ENCODE measurements at places on chromosomes 12 and 14.

DNA sequence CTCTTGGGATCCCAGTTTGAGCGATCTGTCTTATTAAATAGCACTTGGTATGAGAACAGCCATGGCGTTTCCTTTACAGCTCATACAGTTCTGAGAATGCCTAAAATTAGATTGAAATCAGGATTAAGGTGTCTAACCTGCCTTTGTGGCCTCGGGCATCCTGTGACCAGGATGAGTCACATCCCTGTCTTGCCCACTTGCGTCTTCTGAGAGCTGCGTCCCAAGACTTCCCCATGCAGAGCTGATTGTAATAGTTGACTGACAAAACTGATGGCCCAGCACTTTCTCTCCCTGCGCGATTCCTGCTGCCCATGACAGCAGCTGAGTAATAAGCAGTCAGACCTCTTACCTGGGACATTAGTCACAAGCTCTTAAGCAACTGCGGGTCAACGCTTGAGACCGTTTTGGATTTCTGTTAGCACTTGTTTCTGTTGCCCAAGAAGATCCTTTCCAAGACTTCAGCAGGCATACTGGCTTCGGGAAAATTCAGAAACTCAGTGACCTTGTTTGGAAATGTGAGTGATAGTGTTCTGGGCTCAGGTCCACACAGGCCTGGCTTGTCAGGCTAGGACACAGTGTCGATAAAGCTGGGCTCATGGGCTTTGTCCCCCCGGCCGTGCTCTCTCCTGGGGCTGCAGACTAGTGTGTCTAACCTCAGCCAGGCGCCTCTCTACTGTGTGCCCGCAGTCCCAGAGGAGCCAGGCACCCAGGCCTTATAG lies 169.9 kb upstream of the HIF1A start:
- no peak for DNase-seq

GRCh38 chr14:58947156-58947555 lies 241.3 kb upstream of the DAAM1 start:
- DNase-seq: no peak

DNA sequence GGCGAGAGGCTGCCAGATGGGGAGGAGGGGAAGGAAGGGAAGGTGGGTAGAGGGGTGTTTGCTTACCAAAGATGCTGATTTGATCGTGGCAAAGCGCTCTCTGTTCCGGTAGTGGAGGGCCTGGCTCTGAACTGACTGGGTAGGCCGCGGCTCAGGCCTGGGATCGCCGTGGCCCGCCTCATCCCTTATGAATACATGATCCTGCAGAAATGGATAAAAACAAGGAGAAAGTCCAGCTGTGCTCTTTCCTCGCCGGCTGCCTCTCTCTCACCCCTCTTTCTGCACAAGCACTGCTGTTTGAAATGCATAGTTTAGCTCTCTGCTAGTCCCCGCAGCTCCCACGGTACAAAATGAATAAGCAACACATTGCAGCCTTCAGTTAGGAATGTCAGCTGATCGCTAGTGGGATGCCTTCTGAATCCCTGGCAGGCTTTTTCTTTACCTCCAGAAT lies 53.8 kb downstream of the PEBP1 start:
- DNase-seq: no peak

GRCh38 chr12:55965941-55966407 lies at the start of gene PMEL:
Gene PMEL (minus strand): TSS chr12:55966042. CDS start chr12:55966011, 31 bp downstream.
- DNase-seq: no peak

DNA sequence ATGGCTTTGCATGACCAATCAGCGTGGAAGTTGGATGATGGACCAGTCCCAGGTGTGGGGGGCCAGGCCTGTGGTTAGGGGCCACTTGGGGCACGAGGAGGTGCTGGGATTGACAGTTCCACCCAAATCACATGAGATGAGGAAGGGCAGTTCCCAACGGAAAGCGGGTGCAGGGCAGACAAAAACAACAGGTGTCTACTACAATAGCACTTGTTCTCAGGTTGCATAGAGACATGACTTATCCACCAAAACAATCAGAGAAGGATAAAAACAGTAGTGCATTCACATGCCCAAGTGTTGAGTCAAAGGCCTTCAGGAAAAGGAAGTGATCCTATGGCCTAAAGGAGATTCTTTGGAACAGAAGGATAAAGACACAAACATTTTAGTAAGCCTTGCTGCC lies 14.6 kb upstream of the EIF2B2 start:
- no peak for DNase-seq

DNA sequence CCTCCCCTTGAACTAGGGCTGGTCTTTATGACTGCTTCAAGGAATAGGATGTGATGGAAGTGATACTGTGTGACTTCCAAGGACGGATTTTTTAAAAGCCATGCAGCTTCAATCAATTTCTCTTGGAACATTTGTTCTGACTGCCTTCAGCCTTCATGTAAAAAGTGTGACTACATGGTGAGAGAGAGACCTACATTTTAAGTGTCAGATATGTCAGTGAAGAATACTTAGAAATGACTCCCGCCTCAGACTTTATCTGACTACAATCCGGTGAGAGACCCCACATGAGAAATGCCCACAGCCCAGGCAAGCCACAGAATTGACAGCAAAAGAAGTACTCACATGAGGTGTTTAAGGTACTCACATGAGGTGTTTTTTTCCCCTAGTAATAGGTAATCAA lies 295.3 kb downstream of the KCNC2 start:
- DNase-seq: no peak

GRCh38 chr12:123958876-123959275 lies 13.8 kb downstream of the CCDC92 start:
- DNase-seq: no peak

DNA sequence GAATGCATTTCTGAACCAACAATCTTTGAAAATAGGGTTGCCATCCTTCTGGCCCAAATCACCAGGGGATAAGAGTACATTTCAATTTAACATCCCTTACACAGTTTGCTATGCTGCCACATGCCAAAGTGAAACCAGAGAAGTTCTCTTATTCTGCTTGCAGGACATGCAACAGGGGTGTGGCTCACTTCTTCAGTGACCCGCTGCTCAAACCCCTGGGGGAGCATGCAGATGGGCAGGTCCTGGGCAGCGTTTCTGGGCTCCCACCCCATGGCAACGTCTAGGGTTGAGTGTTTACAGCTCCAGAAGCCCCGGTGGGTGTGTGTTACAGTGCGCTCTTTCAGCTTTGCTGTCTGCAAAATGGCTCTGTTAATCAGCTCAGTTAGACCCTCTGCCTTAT lies 1306.3 kb upstream of the TMEM132C start:
- no peak for DNase-seq

DNA sequence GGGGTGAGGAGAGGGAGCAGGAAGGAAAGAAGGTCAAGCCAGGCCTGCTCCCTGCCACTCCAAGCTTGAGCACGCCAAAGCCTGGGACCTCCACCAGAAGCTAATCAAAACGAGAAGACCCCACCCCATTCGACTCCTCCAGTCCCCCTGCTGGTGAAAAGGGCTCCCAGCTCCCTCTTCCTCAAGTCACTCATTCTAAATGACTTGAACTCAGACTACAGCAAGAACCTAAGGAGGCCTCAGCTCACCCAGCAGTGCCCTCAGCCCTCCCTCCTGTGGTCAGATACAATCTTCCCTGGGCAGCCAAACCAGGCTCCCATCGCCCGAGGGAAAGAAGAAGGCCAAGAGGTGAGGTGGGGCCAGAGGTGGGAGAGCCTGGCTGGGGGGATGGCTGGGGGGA lies 17.4 kb downstream of the HDAC7 start:
- DNase-seq: no peak

DNA sequence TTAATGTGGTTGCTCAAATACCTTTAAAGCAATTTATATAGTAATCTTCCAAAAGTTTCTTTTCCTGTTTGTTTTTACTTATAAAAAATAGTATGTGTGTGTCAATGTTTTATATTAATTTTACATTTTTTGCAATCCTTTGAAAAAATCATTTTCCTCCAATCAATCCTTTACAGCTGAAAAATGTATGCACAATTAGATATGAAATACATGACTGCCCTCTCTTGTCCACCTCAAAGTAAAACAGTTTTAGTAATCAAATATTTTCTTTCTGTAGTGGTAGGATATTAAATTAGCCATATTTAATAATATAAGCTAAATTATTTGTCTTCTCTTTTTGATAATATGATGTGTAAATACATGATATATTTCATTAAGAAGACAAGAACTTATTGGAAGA lies 269.9 kb downstream of the ADAMTS20 start:
- no peak for DNase-seq

DNA sequence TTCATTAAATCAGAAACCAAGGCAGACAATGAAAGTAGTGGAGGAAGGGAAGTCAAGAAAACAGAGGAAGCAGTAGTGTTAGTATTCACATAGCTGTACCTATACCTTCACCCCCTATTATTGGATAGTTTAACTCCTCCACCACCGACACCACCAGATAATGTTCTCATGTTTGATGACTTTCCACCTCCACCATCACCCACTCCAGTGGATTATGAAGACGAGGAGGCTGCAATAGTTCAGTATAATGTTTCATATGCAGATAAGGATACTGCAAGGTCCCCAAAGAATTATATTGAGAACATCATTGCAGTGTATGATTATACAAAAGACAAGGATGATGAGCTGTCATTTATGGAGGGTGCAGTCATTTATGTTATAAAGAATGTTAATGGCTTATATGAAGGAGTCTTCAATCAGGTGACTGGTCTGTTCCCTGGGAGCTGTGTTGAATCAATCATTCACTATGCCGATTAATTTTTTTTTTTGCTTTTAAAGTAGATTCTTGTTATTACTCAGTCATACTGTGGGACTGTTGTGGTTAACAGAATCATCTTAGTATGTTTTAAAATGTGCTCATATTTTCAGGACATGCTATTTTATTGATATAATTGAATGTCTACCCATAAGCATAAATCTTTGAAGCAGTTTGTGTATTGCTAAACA lies 32.2 kb upstream of the KTN1 start:
- DNase-seq: no peak

GRCh38 chr12:109476807-109477184 lies 304 bp downstream of the KCTD10 start:
- DNase-seq: no peak

GRCh38 chr12:108599541-108599940 lies 1.7 kb upstream of the TMEM119 start:
- no peak for DNase-seq

DNA sequence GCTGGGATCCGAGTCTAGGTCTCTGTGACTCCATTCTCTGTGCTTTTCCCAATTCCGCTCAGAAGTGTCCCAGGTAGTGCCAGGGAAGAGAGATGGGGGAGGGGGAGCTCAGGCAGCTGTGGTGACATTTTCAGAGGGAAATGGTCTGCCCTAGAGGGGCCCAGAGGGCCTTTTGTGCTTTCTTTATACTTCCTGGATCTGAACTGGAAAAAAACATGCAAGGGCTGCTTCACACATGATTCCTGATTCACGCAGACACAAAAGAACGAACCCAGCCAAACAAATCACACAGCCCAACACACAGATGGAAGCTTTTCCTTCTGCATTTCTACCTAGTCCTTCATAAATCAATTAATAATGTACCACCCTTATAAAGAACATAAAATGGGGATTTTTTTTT lies 26.5 kb downstream of the GPR68 start:
- no peak for DNase-seq

DNA sequence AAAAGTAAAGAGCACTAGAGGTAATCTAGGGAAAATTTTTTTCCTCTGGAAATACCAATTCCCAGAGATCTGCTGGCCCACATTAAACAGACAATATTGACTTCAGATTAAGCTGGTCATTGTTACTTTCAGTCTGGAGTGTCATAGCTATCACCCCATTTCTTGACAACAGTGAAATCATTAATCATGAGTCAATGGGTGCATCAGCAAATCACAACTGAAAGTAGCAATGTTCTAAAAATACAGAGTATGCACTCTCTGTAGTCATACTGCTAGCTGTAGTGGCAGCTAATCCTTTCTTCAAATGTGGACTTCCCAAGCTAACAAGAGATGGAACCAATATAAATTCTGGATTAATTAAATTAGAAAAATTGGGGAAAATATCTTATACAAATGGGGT lies 129.9 kb downstream of the CPNE8 start:
- DNase-seq: no peak

- DNase-seq: peak; percentile 4
These were observed 432.6 kb downstream of the LRIG3 start for GRCh38 chr12:58487678-58488161.

Measured in CMK (cell line).